Hypothalamus (tissue), 51 donors: ENCODE measurements at places on chromosomes 12 and 14.

- DNase-seq = no peak
Observed at GRCh38 chr14:66782853-66783252, 274.9 kb downstream of the GPHN start.

- DNase-seq = no peak
Observed at GRCh38 chr12:108182096-108182495, 53.0 kb downstream of the WSCD2 start.

- no peak for DNase-seq
Observed at GRCh38 chr12:107442326-107442987, 243.1 kb upstream of the PWP1 start.

- no peak for DNase-seq
Observed at GRCh38 chr12:89756194-89756584, 47.6 kb upstream of the ATP2B1 start.

GRCh38 chr12:98582093-98582492, 11.4 kb upstream of the SLC25A3 start:
- DNase-seq = no peak

DNA sequence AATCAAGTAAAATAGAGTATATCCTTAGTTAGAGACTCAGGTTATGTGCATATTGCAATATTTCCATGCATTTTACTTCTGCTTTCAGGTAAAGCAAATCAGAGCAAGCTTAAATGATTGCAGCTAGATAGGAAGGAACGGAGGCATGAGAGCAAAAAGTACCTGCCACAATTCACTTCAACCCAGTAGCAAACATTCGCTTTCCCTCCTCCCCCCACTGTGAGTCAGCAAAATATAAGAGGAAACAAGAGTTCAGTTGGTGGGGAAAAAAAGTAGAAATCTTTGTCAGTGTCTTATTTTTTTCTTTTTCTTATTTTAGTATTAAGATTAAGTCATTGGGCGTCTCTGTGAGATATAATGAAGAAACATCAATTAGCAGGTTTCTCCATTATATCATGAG, 475.4 kb downstream of the NPAS3 start:
- DNase-seq = no peak

DNA sequence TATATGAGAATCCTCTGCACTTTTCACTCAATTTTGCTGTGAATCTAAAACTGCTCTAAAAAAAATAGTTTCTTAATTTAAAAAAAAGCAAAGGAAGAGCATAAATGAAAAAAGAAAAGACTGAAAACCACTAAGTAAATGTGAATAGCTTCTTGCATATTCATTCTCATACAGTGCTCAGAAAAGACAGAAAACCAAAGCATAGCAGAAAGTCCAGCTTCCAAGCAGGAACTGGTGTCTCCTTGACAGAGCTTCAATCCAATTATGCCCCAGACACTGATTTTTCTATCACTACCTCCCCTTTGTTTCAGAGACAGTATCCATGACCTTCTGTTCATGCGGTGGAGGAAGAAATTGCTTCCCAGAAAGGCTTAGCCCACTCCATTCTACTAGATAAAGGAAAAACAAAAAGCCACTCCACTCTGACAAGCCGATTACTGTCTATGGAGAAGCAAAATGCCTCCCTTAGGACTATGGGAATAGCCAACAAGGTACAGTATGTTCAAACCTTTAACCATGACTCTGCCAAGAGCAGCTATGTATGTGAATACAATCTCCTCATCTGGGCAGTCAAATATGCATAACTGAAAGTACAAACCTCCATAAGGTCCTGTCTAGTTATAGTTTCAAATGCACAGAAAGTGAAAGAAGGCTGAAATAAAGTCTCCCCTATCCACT, 40.6 kb downstream of the ATF7 start:
- DNase-seq = no peak

DNA sequence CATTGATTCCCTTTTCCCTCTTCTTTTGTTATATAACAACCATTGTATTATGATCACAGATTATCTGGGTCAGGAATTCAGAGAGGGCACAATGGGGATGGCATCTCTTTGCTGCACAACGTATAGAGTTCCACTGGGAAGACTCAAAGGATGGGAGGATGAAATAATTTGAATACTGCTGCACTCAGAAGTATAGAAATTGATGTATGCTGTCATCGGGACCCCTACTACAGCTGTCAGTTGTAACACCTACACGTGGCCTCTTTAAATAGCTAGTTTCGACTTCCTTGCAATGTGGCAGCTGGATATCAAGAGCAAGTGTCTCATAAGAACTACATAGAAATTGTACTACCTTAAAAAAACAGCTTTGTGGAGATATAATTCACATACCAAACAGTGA, 408.1 kb downstream of the PDZRN4 start:
- DNase-seq = no peak
